Smooth muscle cell of the umbilical artery (primary cell): ENCODE measurements at places on chromosomes 4 and X. TPM values are rescaled to one million over a fixed set of nuclear protein-coding genes. Genes with fewer than 3 reads are reported as not detected.

The DDIT4L gene
- total RNA-seq, result 2.6 and 2.7 TPM in 2 replicates

The GDI1 gene
- 102 and 174 TPM in 2 replicates for total RNA-seq

The TMPRSS11D gene
- total RNA-seq, result not detected in 2 replicates

The KLF8 gene
- total RNA-seq, result under 0.01 and 0.55 TPM in 2 replicates

The ATOH1 gene
- total RNA-seq, result not detected in 2 replicates

The NLRP2B gene
- not detected in 2 replicates for total RNA-seq

The FAM53A gene
- 1.4 and 3.0 TPM in 2 replicates for total RNA-seq

The ARMCX4 gene
- 8.3 and 10.5 TPM in 2 replicates for total RNA-seq

The SPANXB1 gene
- not detected in 2 replicates for total RNA-seq

The LINC00632 gene
- 13.4 and 17.0 TPM in 2 replicates for total RNA-seq

The ZFYVE28 gene
- 8.0 and 8.1 TPM in 2 replicates for total RNA-seq

The PRDM5 gene
- 12.2 and 22.0 TPM in 2 replicates for total RNA-seq

The AVPR2 gene
- total RNA-seq, result not detected in 2 replicates

The DDX53 gene
- total RNA-seq, result not detected in 2 replicates

The AFF2 gene
- 3.6 and 6.8 TPM in 2 replicates for total RNA-seq

The GPRIN3 gene
- 0.23 and 0.30 TPM in 2 replicates for total RNA-seq

The ZIC3 gene
- total RNA-seq, result not detected in 2 replicates

The FOXR2 gene
- total RNA-seq, result not detected in 2 replicates

The CD38 gene
- under 0.01 TPM in 1 of 2 replicates, not detected in the other for total RNA-seq

The AREG gene
- total RNA-seq, result 0.14 TPM in 1 of 2 replicates, not detected in the other

The AMBN gene
- not detected in 2 replicates for total RNA-seq
